ENCODE measurements at places on chromosomes 12 and 14.

GRCh38 chr12:126083926-126084325 is 1018.7 kb downstream of the AACS start:
- DNase-seq: no peak

- no peak for DNase-seq
Measured at GRCh38 chr14:61470961-61471293, 149.5 kb downstream of the PRKCH start.

- DNase-seq: no peak
Measured at GRCh38 chr12:88142610-88142991, 494 bp downstream of the TMTC3 start.

DNA sequence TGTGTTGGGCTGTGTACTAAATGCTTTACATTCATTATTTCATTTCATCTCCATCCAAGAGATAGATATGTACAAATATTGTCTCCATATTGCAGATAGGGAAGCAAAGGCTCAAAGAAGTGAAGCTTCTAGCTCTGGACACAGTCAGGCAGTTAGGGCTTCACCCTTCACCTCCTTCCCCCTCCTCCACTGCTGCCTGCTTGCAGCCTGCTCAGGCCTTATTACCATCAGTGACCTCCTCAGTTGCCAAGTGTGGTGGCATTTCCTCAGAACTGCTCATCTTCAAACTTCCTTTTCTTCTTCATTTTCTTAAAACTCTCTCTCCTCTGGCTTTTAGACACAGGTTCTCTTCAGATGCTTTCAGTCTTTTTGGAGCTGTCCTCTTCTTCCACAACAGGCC is 4.7 kb upstream of the GPATCH2L start:
- DNase-seq: no peak

GRCh38 chr14:56120091-56120691 is 2.0 kb downstream of the PELI2 start:
- DNase-seq: peak; percentile 28

GRCh38 chr14:104286086-104286485 is 147.7 kb downstream of the KIF26A start:
- no peak for DNase-seq

- no peak for DNase-seq
Measured at GRCh38 chr12:52956987-52957386, 8.1 kb downstream of the KRT18 start.

- no peak for DNase-seq
Measured at GRCh38 chr14:80447392-80447791, 236.1 kb upstream of the DIO2 start.

GRCh38 chr12:96402061-96402460 is 1.8 kb upstream of the CDK17 start:
- DNase-seq: no peak

DNA sequence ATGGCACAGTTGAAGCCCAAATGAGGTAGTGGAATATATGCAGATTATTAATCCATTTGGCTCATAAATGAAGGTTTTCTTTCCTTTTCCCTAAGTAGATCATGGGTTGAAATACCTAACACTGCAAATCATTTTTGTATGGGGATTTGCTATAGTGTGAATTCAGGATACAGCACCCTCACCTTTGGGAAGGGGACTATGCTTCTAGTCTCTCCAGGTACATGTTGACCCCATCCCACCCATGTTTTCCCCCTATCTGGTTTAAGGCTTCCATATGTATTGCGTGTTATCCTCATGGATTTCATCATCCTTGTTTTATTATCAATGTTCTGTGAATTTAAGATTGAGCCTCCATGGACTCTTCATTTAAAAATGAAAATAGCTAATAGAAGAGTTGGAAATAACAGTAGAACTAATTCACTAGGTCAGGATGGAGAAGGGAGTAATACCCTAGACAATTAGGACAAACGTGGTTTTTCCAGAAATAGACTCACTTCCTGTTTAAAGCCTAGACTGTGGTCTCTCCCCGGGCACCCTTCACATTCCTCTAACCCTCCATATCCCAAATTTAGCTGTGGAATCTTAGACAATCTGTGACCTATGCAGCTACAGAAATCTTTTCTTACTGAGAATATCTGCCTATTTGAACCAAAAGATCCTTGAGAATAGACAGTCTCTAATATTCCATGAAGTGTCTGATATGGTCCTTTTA is 56.5 kb downstream of the DAD1 start:
- DNase-seq: no peak

- DNase-seq: no peak
Measured at GRCh38 chr14:78530078-78530477, 359.9 kb downstream of the NRXN3 start.

- no peak for DNase-seq
Measured at GRCh38 chr12:59459966-59460660, 135.7 kb upstream of the SLC16A7 start.

DNA sequence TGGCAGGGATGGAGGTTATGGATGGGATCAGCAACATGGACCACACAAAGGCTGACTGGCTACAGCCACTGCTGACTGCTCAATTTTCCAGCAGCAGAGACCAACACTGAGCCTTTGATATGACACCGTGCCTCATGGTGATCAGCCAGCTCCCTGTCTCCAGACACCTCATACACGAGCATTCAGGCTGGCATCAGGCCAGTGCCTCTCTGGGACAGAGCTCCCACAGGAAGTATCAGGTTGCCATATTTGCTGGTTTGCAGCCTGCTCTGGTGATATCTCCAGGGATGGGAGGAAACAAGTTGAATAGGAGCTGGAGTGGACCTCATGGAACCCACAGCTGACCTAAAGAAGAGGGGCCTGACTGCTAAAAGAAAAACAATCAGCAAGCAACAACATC is 471.2 kb upstream of the ATXN7L3B start:
- no peak for DNase-seq

DNA sequence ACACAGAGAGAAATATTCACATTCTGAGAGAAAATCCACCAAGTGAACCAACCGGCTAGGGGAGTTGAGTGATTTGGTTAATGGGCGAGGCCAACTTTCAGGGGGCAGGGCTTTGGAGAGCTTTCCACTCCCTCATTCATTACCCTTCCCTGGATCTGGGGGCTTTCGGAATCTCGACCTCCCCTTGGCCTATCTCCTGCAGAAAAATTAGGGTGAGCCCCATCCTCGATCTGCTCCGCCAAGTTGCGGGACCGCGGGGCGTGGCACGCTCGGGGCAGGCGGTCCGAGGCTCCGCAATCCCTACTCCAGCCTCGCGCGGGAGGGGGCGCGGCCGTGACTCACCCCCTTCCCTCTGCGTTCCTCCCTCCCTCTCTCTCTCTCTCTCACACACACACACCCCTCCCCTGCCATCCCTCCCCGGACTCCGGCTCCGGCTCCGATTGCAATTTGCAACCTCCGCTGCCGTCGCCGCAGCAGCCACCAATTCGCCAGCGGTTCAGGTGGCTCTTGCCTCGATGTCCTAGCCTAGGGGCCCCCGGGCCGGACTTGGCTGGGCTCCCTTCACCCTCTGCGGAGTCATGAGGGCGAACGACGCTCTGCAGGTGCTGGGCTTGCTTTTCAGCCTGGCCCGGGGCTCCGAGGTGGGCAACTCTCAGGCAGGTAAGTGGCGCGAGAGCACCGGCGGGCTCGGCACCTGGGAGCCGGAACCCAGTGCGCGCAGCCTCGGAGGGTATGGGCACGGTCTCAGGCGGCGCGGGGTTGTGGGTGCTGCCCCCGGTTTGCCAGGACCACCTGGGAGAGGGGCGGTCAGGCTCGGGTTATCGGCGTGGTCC is at the start of gene ERBB3:
Gene ERBB3 (plus strand): TSS at position 443 of the 833 bp plus-strand sequence. CDS start 136 bp downstream, at position 579.
- peak; percentile 67 for DNase-seq

DNA sequence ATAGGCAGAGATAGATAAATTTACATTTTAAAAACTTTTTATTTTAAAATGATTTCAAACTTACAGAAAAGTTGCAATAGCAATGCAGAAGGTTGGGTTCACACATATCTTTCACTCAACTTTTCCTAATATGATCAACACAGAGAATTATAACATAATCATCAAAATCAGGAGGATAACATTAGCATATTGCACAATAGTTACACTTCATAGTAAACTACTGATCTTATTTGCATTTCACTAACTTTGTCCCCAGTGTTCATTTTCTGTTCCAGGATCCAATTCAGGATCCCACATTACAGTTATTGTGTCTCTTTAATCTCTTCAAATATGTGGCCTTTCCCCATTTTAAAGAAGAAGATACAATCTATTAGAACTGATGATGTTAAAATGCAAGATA is 115.4 kb upstream of the ETV6 start:
- no peak for DNase-seq

- DNase-seq: no peak
Measured at GRCh38 chr12:42097971-42098370, 46.7 kb downstream of the GXYLT1 start.

DNA sequence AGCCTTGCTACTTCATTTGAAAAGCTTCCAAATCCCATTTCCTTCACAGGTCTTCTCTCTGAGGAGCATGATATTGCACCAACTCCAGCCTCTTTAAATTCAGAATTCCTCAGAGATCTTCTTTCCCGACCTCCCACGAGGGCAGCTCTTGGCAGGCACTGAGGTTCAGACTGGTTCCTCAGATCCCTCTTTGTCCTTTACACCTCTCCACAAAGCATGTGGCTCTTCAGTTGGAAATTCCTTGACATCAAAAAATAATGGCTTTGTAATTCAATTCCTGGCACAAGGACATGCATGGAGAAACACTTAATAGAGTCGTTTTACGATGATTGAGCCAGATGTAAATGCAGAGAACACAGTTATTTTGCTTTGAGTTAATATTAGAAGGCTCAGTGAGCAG is 63.2 kb upstream of the TMX1 start:
- no peak for DNase-seq

DNA sequence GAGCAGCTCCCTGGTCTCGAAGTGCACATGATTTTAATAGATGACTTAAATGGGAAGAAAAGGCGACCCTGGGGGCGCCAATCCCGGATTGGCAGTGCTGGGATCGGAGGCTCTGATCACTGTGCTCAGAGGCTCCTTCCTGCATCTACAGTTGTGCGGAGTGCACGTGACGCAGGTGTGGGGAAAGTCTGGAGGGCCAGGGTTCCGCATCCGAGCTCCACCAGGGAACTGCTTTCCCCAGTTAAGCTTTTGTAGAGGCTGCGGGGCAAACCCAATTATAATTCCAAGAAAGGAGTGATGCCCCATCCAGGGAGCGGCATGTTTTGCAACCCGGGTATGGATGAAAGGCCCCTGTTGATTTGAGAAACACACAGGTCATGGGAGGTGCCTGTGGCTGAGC is 36.5 kb downstream of the ELK3 start:
- DNase-seq: no peak

- DNase-seq: no peak
Measured at GRCh38 chr12:114735011-114735410, 51.0 kb upstream of the TBX3 start.

GRCh38 chr14:68518166-68518565 is 274.7 kb downstream of the ZFP36L1 start:
- no peak for DNase-seq

DNA sequence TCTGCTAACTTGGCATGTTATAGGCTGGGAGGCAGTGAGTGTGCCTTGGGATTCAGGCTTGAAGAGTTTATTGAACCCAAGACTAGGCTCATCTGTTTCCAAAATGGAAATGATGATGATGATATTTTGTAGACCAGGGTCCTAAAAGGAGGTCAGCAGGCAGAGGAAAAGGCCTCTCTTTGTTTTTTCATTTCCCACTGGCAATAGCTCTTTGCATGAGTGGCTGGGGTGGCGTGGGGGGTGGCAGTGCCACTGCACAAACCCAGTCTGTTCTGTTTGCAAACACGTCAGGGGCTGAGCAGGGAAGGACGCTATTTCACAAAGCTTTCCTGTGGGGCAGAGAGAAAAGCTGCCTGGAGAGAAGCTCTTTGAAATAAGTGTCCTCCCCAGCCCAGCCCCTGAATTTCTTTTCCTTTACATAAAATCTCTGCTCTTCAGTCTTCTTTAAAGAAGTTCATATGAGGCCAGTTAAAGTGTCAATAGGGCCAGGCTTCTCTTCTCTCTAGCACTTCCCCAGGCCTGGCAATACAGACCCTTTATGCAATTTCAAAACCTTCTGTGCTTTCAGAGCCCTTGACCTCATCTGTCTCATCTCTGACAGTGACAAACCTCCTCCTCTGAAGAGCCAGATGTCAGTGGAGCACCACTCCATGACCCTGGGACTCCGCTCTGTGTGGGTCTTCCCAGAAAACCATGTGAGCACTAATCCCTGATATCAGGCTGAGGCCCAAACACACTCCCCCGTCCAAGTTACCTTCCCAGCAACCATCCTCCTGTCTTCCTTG is 72.8 kb downstream of the ZNF664 start:
- peak; percentile 86 for DNase-seq

- DNase-seq: peak; percentile 79
Measured at GRCh38 chr12:113245695-113246477, 24.6 kb downstream of the TPCN1 start.

DNA sequence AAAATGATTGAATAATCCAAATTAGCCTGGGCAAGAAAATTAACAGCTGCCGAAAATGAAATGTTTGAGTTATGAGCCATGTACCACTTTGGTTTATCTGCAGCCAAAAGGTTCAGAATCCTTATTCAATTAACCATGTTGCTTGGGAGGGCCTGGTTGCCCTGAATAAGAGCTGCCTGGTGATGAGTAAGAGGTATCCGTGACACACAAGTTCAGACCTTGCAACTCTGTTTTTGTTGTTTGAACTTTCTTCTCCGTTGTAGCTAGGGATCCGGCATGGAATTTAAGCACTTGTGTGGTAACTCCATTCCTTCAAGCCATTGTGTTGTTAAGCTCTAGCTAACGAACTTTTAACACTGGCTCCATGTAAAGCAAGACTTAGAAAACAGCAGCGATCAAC is 35.7 kb downstream of the FOXA1 start:
- DNase-seq: no peak

DNA sequence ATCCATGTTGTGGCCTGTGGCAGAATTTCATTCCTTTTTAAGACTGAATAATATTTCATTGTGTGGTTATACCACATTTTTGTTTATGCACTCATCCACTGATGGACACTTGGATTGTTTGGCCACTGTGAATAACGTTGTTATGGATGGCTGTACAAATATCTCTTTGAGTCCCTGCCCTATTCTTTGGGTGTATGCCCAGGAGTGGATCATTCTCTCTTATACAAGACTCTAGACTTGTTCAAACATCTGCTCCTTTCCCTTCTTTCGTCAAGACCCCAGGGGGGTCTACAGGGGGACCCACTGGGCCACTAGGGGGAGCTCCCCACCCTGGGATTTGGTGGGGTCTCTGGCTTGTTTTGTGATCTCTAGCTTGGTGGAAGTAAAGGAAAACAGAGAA is 77.4 kb downstream of the FBXL14 start:
- no peak for DNase-seq

DNA sequence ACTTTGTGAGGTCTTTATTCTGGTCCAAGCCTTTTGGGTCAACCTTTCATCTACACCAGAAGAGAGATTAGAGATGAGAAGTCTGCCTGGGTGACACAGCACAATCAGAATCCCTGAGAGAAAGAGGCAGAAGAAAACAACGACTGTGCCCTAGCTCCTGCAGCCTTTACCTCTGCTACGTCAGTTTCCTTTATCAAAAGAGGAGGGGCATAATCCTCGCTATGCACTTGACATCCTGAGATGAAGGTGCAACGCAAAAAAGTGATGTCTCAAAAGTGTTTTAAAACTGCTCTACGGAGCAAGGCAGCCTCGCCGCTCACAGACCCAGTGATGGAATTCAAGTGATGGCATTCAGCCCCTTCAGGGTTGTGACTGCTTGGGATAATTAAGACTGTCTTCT is 21.7 kb downstream of the ZDHHC22 start:
- DNase-seq: no peak
